Left renal pelvis (tissue), 4 donors: ENCODE measurements at places on chromosomes 7 and 10.

- no peak for DNase-seq
Measured at GRCh38 chr7:117946151-117946633, 73.0 kb upstream of the CTTNBP2 start.

DNA sequence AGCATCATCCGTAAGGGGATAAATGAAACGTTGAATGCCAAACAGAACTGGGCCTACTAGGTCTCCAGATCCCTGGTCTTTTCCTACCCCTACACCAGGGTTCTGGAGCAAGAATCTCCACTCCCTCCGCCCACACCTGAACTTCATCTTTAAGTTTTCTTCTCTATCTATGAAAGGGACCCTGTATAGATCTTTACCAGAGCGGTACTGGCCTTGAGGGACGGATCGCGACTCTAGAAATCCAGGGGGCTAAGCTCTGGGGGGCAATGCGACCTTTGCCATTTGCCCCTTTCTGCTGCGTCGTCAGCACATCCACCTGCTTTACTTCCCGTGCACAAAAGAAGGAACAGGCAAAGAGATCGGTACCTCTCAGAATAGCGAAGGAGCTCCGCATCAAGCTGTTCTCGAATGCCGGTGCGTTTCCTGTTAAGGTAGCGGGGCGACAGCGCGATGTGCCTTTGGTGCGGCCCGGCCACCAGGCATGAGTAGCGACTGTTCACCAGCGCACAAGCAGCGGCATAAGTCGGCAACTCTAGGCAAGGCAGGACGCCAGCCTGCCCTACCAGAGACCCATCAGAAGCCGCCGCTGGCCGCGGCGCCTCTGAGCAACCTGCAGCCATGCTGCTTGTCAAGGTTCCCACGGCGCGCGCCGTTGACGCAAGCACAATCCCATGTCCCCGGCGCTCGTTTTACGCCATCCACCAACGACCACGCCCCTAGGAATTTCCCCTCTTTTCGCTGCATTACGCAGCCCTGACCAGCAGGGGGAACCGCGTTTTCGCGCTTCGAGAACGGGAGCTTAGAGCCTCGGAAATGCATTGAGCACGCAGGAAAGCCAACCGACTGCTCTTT, at the start of gene POLR1F:
Gene POLR1F (minus strand): TSS at position 641 of the 852 bp plus-strand sequence. CDS start 21 bp downstream, at position 620.
- peak; percentile 93 for DNase-seq

- DNase-seq: no peak
Measured at GRCh38 chr10:101708870-101709269, 13.9 kb upstream of the FBXW4 start.

- DNase-seq: no peak
Measured at GRCh38 chr10:3263082-3263481, 90.5 kb upstream of the PITRM1 start.

GRCh38 chr7:150383710-150384397, 4.7 kb downstream of the ZNF775 start:
- no peak for DNase-seq

- no peak for DNase-seq
Measured at GRCh38 chr7:142597547-142597946, 151.7 kb upstream of the PRSS1 start.

GRCh38 chr7:122262246-122262645, 42.3 kb downstream of the FEZF1 start:
- no peak for DNase-seq

DNA sequence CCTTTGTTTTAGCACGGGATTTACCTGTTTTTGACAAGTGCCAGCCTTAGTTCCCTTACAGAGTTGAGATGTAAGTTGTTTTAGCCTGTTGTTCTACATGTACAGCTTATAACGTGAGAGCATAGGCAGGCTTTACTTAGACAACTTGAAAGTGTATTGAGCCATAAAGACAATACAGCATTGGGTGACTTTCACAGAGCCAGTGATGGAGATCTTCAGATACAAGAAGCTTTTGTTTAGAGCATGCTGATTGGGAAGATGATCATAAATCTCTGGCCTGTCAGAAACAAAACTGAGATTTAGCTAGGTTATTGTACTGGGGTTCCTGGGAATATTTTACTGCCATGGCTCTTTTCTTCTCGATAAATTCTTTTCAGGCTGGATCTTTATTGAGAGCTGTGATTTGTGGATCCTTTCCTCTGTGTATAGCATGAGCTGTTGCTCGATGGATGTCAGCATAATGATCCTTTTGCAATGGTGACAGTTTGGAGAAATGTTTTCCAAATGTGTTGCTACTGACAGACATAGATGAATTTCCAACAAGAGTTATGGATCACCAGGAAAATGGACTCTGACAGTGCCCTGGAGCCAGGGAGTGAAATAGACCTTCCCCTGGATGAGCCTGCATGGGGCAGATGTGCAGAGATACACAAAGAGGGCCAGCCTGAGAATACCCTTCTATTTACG, 30.2 kb downstream of the LHFPL3 start:
- no peak for DNase-seq

- DNase-seq: no peak
Measured at GRCh38 chr10:63204667-63205391, 71.7 kb downstream of the NRBF2 start.

DNA sequence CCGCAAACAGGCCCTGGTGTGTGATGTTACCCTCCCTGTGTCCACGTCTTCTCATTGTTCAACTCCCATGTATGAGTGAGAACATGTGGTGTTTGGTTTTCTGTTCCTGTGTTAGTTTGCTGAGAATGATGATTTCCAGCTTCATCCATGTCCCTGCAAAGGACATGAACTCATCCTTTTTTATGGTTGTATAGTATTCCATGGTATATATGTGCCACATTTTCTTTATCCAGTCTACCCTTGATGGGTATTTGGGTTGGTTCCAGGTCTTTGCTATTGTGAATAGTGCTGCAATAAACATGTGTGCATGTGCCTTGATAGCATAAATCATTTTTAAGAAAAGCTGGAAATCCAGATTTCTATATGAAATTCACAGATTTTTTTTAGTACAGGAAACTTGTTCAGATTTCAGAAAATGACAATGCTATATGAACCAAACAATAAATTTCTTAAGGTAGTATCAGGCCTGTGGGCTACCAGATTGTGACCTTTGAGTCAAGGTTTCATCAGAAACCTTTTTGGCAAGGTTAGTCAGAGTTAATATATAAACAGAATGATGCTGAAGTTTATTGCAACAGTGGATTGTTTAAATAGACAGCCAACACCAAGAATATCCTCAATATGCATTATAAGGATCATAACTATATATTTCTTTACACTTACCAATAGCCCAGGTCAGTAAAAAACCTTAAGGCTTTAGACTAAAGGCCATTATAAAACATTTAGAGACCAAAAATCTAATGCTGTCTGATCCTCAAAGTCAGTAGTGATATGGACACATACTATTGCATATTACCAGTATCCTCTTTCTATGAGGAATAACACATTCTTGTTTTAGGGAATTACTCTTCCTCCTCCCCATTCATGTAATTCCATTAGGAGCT, 68.7 kb upstream of the PAPSS2 start:
- DNase-seq: no peak

DNA sequence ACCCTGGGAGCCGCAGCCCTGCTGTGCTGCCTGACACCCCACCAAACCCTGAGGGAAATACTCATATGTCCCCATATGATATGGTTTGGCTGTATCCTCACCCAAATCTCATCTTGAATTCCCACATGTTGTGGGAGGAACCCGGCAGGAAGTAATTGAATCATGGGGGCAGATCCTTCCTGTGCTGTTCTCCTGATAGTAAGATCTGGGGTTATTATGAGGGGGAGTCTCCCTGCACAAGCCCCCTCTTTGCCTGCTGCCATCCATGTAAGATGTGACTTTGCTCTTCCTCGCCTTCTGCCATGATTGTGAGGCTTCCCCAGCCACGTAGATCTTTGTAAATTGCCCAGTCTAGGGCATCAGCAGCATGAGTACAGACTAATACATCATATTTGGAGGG, 68.7 kb downstream of the RGS10 start:
- DNase-seq: no peak

GRCh38 chr7:51970961-51971665, 654.5 kb upstream of the COBL start:
- no peak for DNase-seq

DNA sequence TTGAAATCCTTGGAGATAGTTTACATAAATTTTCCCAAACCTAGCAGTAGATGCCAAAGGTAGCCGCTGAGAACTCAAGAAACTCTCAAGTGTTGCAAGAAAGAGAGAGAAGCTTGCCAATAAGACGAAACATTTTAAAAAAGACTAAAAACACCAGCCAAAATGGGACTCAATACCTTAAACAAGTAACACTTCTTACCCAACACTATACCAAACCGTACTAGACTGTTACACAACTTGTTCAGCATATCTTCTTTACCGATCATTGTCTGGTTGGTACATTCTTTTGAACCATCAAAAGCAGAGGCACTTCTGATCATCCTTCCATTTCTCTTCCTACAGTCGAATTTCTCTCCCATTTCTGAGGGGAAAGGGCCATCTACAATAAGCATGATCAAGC, 4.8 kb upstream of the PTPN12 start:
- DNase-seq: no peak

- DNase-seq: no peak
Measured at GRCh38 chr7:23353172-23353571, 54.0 kb downstream of the MALSU1 start.

GRCh38 chr10:133335246-133336117, 1.2 kb downstream of the CALY start:
- no peak for DNase-seq

GRCh38 chr10:65778753-65779152, 1147.1 kb upstream of the LRRTM3 start:
- DNase-seq: no peak

GRCh38 chr10:127227663-127228062, 31.3 kb upstream of the INSYN2A start:
- DNase-seq: no peak

- DNase-seq: no peak
Measured at GRCh38 chr10:77240041-77240652, 397.5 kb downstream of the KCNMA1 start.

GRCh38 chr7:87354749-87355148, 9.3 kb downstream of the CROT start:
- no peak for DNase-seq

- no peak for DNase-seq
Measured at GRCh38 chr10:75294031-75294437, 58.3 kb upstream of the COMTD1 start.

GRCh38 chr7:73557397-73558257, at the start of gene BCL7B:
Gene BCL7B, minus strand, starts transcription at chr7:73557690. Its CDS starts 112 bp downstream, at chr7:73557578.
- no peak for DNase-seq

GRCh38 chr7:16609842-16610450, 35.6 kb downstream of the ANKMY2 start:
- no peak for DNase-seq

- no peak for DNase-seq
Measured at GRCh38 chr7:69598487-69599285, 411 bp downstream of the AUTS2 start.

DNA sequence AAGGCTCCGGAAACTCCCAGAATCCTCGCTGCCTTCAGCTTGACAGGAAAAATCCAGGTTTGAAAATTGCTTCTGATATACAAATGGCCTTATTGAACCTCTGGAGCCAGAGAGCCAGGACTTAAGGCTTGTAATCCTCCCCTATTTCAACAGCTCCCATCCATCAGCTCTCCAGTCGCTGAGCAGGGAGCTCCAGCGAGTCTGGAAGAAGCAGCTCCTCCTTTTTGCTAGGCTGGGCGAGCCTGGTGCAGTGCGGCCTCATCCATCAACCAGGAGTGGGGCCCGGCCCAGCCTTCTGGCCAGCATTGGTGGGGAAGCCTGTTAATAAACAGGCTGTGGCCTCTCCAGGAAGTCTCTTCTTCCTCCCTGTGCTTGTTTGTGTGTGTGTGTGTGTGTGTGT, 424.4 kb downstream of the TCERG1L start:
- no peak for DNase-seq

GRCh38 chr7:108448584-108449505, 7.4 kb downstream of the NRCAM start:
- no peak for DNase-seq

DNA sequence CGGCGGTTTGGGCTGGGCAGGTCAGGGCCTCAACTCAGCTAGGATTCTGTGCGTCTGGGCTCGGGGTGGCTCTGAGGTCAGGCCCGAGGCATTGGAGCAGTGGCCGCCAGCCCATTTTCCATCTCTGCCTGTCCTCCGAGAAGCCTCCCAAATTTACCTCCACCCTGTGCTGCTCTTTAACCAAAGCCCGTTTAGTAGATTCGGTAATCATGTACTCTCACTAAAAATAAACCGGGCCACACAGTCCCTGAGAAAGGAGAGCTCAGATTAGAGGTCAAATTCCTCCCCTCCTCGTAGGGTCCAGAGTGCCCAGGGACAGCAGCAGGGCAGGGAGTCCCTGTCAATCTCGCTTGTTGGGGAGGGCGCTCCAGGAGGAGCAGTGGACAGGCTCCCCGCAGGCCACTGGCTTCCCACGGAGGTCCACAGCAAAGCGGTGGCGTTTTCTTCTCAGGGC, 88.7 kb upstream of the CHST15 start:
- no peak for DNase-seq

DNA sequence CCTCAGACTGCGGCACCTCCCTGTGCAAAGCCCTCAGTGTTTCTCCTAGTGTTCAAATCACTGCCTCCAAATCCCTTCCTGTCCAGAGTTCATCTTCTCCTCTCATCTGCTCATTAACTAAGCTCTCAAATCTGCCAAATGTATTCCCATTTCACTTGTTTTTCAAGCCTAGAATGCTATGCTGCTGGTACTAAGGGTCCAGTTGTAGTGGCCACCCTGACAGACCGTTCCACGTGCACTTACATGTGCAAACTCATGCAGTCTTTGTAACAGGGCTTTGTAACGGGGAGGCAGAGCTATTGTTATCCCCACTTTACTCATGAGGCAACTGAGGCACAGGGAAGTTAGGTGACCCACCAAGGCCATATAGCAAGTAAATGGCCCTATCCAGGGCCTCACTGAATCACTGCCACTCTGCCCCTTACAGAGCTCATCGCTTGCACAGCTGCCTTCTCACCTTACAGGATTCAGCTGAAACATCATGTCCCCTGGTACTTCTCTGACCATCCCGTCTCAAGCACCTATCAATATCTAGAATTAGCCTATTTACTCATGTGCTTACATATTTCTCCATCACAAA, 153.0 kb upstream of the PDE1C start:
- DNase-seq: no peak

GRCh38 chr7:83824214-83824613, 175.3 kb upstream of the SEMA3E start:
- no peak for DNase-seq

DNA sequence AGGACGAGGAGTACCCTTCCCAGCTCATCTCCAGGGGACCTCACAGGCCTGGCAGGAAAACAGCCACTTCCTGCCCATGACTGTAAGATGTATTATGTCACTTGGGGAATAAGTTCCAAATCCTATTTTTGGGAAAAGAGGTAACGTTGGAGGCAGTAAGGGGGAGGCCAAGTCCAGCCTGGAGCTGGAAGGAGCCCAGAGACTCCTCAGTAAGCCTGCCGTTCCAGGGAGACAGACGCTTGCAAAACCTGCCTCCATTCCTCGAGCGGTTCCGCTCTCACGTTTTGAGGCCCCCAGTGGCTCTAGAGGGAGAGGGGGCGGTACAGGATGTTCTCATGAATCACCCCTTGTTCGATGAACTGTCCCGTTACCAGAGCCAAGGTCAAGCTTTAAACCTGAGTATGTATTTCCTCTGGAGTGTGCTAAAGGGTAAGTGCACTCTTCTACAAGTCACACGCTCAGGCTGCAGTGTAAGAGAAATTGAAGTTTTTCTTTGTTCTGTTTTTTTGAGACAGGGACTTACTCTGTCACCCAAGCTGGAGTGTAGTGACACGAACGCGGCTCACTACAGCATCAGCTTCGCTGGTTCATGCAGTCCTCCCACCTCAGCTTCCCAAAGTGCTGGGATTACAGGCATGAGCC, 45.5 kb upstream of the CYTH3 start:
- peak; percentile 44 for DNase-seq

GRCh38 chr10:131453721-131454634, 142.5 kb upstream of the TCERG1L start:
- DNase-seq: peak; percentile 88
